ENCODE measurements at places on chromosomes 13 and 19.

DNA sequence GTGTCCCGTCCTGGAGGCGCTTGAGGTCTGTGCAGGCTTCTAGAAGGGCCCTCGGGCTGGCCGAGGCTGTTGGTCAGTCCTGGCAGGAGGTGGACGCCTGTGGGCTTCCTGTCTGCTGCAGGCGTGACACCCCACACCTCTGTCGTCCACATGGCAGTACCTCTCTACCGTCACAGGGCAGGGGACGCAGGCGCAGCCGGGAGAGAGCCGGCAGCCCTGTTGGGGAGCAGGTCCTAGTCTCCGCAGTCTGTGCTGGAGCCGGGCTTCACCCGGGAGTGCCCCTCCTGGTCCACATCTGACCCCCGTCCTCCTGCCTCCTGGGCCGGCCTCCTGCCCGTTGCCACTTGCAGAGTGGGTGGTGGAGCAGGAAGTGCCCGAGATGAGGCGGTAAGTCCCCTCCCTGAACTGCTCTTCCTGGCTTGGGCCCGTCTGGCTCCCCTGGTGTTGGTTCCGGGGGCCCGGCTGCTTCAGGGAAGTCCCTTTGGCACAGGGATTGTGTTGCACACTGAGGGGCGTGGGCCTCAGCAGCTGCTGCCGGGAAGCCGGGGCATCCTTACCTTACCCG is 106.0 kb downstream of the KDM4B start:
- no peak for DNase-seq

- DNase-seq, result no peak
Measured at GRCh38 chr13:27712421-27712820, 79.9 kb upstream of the GSX1 start.

- no peak for DNase-seq
Measured at GRCh38 chr19:8877854-8878705, 45.9 kb downstream of the MBD3L1 start.

DNA sequence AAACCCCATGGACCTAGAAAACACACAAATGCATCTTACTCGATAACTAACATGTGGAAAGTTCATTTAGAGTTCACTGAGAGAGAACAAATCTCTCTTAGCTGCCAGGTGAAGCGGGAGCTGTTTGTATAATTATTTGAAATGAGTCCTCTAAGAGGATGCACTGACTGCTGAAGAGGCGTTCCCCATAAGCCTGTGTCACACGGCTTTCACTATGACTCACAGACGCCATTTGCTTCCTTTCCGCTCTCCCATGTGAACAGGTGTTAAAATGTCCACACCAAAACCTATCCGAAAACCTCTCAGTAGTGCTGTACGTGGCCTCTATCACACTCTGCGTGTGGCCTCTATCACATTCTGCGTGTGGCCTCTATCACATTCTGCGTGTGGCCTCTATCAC is 101.8 kb downstream of the SOX1 start:
- DNase-seq, result no peak

DNA sequence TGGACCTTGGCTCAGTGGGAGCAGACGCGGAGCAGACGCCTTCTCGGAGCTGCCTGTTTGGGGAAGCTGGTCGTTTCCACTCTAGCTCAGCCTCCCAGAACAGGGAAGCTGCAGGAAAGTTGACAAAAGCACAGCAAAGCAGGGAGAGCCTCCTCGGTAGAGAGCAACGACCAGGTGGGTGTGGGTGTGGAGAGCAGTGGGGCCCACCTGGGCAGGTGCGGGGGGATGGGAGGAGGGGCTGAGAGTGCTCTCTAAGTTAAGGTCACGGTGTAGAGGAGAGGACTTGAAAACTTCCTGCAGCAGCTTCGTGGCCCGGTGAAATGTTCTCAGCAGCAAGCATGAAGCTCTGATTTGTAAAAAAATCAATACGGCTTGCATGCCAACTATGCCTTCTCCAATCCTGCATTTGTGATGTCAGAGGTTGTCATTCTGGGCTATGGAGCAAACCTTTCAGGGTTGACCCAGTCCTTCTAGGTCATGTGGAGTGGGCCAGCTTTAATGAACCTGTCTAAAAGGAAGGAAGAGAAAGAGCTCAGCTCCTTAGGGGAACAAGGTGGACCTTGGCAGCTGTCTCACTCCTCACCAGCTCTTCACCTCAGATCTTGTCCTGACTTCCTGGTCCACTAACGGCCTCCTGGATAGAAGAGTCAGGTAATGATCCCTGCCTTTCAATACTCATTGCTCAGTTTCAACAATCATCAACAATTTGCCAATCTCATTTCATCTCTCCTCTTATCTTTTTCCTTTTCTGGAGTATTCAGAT is 85.8 kb upstream of the UBL3 start:
- no peak for DNase-seq

DNA sequence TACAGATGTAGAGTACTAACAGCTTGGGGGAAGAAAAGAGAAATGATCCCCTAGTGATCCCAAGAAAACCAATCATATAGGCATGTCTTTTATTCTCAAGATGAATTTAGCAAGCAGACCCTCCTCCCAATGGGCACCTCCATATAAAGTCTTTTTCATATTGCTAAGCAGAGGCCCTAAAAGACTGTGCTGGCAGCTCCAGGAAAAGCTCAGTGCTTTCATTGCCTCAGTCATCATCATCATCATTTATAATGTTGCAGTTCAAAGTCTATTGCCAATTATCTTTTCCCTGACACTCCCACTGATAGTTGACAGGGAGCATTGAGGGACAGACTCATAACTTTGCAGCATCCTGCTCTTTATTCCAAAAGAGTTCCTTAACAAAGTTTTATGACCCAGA is 13.0 kb downstream of the GPR183 start:
- DNase-seq, result no peak

GRCh38 chr13:99681695-99682094 is 180.4 kb downstream of the TM9SF2 start:
- no peak for DNase-seq

DNA sequence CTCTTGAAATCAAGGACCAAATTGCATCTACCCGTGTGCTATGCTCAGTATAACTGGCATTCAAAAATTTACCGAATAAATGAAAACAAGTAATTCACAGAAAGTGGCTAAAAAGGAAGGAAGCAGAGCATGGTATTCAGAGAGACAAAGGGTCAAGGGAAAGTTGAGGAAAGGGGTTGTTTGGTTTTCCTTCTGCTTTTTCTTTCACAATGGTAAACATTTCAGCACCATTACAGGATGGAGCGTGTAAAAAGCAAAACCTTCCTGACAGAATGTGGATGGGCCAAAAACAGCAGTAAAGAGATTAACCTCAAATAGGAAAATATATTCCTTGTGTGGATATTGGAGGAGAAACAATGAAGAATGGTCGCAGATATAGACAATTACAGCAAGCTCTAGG is 14.8 kb downstream of the DIAPH3 start:
- DNase-seq, result no peak

GRCh38 chr13:99297331-99297730 is 9.9 kb downstream of the GPR183 start:
- no peak for DNase-seq

GRCh38 chr13:101346942-101347728 is 69.2 kb downstream of the NALCN start:
- no peak for DNase-seq

GRCh38 chr13:94601446-94602431 is at the start of gene GPR180:
Gene GPR180, plus strand, starts transcription at chr13:94601857. Its CDS starts 71 bp downstream, at chr13:94601928.
- DNase-seq, result peak; percentile 99

DNA sequence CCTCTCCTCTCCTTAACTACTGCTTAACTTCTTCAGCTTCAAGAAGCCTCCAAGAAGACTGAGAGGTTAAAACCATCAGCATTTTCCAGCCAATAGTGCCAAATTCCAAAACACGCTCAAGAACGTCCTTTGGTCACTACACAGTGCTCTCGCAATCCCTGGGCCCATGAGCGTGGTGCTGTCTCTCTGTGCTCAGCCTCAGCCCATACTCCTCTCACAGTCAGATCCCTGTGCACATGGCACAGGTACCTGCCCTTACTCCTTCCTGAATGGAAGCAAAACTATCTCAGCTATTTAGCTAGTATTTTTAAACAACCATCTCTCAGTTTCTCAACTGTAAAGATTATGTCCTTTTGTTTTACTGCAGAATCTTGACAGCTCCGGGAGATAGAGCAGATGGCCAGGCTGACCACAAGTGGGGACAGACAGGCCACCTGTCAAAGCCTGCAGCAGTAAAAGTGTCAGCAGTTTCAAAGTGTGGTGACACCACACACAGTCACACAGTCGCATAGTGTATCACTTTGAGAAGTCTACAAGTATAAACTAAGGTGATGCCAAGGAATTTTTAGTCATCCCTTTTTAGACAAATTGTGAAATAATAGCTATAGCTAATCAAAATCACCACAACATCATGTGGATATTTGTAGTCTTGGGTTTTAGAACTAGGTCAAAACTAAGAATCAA is 35.7 kb downstream of the DZIP1 start:
- DNase-seq, result no peak

DNA sequence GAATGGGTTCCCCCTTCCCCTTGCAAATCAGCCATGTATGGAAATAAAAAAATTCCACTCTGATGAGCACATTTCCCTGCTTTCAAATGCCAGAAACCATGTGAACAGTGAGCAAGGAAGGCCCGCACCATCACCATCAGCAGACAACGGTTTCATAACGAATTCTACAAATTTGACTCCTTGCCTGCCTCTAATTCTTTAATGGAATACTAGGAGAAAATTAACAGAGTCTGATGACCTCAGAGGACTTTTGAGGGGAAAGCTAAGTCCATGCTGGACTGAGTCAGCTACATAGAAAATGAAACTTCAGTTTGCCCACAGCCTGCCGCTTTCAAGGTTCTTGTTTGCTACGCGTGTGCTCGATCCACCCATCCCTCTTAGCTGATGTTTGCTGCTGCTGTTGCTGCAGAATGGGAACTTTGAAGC is 46.7 kb upstream of the KL start:
- no peak for DNase-seq

DNA sequence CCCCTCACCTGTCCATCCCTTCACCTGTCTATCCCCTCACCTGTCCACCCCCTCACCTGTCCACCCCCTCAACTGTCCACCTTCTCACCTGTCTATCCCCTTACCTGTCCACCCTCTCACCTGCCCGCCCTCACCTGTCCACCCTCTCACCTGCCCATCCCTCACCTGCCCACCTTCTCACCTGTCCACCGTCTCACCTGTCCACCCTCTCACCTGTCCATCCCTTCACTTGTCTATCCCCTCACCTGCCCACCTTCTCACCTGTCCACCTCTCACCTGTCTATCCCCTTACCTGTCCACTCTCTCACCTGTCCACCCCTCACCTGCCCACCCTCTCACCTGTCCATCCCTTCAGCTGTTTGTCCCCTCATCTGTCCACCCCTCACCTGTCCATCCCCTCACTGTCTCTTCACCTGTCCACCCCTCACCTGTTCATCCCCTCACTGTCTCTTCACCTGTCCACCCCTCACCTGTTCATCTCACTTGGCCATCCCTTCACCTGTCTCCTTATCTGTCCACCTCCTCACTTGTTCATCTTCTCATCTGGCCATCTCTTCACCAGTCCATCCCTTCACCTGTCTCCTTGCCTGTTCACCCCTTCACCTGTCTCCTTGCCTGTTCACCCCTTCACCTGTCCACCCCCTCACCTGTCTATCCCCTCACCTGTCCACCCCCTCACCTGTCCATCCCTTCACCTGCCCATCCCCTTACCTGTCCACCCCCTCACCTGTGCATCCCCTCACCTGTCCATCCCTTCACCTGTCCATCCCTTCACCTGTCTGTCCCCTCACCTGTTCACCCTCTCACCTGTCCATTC is 12.7 kb upstream of the KANK2 start:
- DNase-seq, result no peak

- DNase-seq, result no peak
Measured at GRCh38 chr19:6058518-6059201, 51.6 kb downstream of the RFX2 start.

DNA sequence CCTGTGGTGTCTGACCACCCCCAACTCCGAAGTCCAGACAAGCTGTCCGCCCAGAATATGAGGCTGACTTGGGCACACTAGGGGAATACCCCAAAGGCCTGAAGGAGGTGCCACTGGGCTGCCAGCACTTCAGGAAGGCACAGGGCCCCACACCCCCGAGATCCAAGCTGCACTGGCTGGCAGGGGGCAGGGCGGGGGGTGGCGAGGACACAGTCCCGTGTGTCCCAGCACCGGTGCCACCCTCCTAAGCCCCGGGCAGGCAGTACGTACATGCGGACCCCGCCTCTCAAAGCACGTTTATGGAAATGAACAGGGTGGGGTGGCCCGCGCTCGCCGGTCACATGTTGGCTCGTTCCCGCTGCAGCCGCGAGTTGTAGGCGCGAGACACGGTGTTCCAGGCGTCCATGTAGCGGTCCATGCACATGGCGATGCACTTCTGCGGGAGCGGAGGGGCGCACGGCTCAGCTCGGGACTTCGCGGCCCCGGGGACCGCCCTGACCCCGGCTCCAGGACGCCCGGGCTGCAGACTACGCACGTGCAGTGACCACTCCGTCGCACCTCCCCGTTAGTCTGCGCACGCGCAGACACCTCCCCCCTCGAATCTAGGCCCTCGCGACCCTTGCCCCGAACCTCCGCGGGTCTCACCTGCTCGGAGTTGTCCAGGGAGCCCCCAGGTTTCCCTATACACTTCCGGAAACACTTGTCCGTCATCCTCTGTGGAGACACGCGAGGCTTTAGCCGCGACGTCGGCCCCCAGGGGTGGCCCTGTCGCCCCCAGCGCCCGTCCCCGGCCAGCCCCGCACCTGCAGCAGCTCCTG is 566 bp downstream of the TIMM13 start:
- no peak for DNase-seq

GRCh38 chr13:59211606-59212005 is 952.1 kb downstream of the DIAPH3 start:
- DNase-seq, result no peak

DNA sequence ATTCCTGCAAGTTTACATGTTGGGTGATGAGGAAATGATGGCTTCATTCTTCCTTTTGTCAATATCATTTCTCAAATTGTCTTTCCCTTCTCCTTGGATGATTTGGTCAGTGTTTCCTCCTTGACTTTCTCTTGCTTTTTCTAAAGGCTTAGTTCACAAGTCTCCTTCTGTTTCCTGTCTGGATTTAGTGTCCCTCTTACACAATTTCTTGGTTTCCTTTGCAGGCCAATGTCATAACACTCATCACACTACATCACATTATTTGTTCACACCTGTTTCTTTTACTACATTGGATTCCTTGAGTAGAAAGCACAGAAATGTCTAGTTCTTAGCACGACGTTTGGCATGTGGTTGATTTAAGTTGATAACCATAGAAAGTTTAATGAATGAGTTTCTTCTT is 490.7 kb downstream of the TDRD3 start:
- DNase-seq, result no peak

GRCh38 chr13:34749046-34749445 is 193.0 kb upstream of the NBEA start:
- DNase-seq, result no peak

GRCh38 chr13:32162395-32163005 is 130.9 kb downstream of the FRY start:
- DNase-seq, result no peak

DNA sequence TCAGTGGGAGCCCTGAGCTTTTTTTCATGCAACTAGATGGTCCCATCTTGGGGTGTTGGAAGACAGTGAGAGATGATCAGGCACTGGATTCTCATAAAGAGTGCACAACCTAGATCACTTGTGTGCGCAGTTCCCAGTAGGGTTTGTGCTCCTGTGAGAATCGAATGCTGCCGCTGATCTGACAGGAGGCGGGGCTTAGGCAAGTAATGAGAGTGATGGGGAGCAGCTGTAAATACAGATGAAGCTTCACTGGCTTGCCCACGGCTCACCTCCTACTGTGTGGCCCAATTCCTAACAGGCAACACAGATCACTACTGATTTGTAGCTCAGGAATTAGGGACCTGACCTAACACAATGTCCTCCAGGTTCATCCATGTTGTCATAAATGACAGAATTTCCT is 43.6 kb upstream of the UBAC2 start:
- DNase-seq, result no peak

Data from NCI-H1694 (cell line).